Frontal cortex (tissue), 4 donors: ENCODE measurements at places on chromosomes 1 and 21. TPM values are rescaled to one million over a fixed set of nuclear protein-coding genes. Genes with fewer than 3 reads are reported as not detected.

Gene LINGO4
- total RNA-seq = not detected

Gene PKN2
- 86.4 TPM for total RNA-seq

Gene SCP2
- 57.5 TPM for total RNA-seq

Gene ADAMTSL4
- total RNA-seq = under 0.01 TPM

Gene TNNI3K
- 17.1 TPM for total RNA-seq

Gene CGN
- 2.0 TPM for total RNA-seq

Gene CREG1
- 42.4 TPM for total RNA-seq

Gene MYBPH
- not detected for total RNA-seq

Gene GCSAML
- total RNA-seq = 0.41 TPM

Gene LMX1A
- total RNA-seq = not detected

Gene ZNF695
- 6.1 TPM for total RNA-seq

Gene ASAP3
- total RNA-seq = 7.7 TPM

Gene OR2G6
- total RNA-seq = not detected

Gene RNPC3
- total RNA-seq = 16.7 TPM
